ENCODE measurements at places on chromosomes 2 and 18. TPM values are rescaled to one million over a fixed set of nuclear protein-coding genes. Genes with fewer than 3 reads are reported as not detected.

- DNase-seq, result no peak
Measured at GRCh38 chr2:96506907-96507240, 1.7 kb upstream of the NEURL3 start.

DNA sequence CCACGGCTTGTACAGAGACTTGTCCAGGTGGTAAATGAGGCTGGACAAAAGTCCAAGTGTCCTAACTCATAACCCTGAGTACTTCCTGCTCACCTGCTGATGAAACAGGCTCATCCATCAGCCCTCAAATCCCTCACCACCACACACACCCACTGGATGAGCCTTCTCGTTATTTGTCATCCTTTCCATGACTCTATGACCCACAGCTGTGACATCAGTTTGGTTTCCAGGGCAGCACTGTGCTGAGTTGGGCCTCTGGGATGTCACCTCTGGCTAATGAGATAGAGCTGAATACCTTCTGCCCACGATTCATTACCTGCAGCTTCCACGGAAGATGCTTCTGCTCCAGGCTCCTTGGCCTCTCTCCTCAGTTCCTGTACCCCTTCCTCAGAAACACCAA lies 39.4 kb downstream of the SLC14A2 start:
- peak; percentile 18 for DNase-seq

GRCh38 chr2:28395334-28396061 lies 2.8 kb downstream of the FOSL2 start:
- DNase-seq, result peak; percentile 66

DNA sequence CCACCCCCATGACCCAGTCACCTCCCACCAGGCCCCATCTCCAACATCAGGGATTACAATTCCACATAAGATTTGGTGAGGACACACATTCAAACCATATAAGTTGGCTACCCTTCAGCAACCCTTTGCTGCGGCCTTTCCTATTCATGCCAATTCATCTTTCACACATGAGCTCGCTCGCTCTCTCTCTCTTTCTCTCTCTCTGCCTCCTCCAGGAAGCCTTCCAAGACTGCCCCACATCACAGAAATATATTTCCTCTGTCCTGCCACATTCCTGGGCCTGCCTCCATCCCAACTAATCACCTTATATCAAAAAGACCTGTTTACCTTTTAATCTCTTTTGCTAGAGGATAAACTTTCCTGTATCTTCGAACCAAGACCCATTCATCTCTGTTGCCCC lies 188.9 kb downstream of the TTC32 start:
- DNase-seq, result no peak

The CNTNAP5 gene
- not detected for total RNA-seq

DNA sequence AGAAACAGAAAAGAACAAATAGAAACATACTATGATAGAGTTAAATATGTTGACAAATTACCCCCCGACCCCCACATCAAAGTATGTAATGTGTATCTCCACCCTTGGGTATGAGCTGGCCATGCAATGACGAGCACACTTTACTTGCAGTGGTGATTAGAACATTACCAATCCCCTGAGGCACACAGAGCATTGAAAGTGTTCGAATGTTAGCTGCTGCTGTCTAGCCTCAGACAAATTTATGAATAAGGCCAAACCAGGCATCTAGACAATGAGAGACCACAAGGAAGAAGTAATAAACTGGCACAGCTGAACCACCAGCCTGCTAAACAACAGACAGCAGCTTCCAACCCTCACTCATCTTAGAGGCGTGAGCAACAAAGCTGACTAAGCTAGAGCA lies 380.5 kb downstream of the DSEL start:
- DNase-seq, result no peak

The SERPINB10 gene
- total RNA-seq, result not detected

DNA sequence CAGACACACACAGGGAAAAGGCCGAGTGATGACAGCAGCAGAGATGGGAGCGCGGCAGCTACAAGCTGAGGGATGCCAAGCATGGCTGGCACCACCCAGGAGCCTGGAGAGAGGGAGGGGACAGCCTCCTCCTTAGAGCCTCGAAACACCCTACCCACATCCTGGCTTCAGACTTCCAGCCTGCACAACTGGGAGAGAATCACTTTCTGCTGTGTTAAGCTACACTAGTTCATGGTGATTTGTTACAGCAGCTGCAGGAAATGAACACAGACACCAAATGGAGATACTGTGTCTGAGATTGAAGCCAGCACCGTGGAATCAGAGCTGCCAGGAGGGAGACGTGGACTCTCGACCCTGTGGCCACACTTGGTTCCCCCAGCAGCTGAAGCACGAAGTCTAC lies 27.5 kb upstream of the FOSL2 start:
- no peak for DNase-seq
